ENCODE measurements at places on chromosomes 5 and 9.

DNA sequence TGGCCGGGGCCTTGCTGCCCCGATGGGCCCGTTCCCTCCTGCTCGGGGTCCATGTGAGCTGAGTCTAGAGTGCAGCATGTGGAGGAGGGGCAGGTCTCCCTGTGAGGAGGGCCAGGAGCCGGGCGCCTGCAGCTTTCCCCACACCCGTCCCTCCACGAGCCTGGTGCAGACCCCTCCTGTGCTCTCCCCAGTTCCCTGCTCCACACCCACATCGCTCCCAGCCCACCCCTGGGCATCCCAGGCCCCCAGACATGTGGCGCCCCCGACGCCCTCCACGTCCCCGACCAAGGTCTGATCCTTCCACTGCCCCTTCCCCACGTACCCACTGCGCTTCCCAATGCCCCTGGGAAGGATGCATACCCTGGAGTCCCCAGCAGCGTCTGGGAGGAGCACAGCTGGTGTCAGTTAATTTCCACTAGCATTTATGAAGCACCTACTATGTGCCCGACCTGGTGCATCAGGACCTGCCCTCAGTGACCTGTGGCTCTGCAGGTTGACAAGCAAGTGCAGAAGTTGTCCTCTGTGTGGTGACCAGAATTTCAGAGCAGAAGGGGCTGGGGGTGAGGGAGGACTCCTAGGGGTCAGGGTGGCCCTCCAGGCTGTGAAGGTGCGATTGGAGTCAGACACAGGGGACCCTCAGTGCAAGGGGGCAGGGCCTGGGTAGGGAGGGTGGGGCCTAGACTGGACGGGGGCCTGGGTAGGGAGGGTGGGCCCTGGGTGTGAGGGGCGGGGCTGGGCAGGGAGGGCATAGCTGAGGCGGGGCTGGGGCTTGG is 10.8 kb upstream of the SLC6A18 start:
- DNase-seq: no peak

DNA sequence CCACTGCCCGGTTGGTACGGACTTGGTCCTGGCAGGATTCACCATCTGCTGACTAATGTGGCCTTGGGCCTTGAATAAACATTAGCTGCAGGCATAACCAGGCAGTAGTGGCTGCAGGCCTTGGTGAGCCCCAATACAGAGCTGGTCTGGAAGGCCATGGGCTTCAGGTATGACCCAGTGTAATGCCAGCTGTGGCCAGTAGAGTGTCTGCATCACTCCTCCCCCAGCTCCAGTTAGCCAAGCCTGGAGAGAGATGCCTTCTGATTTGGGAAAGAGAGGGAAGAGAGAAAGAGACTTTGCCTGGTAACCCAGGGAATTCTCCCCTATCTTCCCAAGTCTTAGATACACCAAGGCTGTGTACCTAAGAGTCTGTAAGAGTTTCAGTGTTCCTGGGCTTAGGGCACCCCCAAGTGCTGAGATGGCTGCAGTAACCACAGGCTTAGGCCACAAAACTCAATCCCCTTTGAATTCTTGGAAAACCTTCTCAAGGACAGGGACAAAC is 5.6 kb upstream of the C5 start:
- no peak for DNase-seq

GRCh38 chr9:114146735-114147134 is 8.6 kb upstream of the COL27A1 start:
- no peak for DNase-seq

- DNase-seq: no peak
Observed at GRCh38 chr5:39190311-39191102, 28.9 kb downstream of the FYB1 start.

DNA sequence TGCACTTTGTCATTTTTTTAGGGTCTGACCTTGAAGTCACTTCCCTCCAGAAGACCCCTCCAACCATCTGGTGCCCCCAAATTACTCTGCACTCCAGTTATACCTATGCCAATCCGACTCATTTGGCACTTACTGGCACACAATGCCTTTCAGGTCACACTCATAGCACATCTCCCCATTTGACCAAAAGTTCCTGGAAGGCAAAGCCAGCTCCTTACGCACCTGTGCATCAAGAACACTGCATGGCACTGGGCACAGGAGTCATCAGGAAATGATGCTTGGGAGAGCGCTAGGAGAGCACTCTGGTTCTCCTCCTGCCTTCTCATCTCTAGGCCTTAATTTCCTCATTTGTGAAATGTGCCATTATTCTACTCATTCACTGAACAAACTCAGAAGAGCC is 2.9 kb downstream of the TNIP1 start:
- no peak for DNase-seq

DNA sequence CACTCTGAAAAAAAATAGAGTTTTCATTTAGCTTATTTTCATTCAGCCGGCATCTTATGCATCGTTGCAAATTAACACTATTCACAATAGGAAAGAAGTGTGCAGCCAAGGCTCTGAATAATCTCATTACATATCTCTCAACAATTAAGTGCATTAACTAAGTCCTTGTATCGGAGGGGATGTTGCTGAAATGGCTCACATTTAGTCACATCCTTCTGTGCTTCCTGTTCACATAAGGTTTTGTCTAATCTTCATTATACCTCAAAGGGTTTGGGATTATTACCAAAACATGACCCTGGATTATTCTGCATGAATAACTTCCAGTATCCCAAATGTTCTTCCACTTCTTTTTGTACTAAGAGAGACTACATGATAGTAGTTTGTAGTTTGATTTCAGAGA is 278.0 kb upstream of the GRIA1 start:
- no peak for DNase-seq

DNA sequence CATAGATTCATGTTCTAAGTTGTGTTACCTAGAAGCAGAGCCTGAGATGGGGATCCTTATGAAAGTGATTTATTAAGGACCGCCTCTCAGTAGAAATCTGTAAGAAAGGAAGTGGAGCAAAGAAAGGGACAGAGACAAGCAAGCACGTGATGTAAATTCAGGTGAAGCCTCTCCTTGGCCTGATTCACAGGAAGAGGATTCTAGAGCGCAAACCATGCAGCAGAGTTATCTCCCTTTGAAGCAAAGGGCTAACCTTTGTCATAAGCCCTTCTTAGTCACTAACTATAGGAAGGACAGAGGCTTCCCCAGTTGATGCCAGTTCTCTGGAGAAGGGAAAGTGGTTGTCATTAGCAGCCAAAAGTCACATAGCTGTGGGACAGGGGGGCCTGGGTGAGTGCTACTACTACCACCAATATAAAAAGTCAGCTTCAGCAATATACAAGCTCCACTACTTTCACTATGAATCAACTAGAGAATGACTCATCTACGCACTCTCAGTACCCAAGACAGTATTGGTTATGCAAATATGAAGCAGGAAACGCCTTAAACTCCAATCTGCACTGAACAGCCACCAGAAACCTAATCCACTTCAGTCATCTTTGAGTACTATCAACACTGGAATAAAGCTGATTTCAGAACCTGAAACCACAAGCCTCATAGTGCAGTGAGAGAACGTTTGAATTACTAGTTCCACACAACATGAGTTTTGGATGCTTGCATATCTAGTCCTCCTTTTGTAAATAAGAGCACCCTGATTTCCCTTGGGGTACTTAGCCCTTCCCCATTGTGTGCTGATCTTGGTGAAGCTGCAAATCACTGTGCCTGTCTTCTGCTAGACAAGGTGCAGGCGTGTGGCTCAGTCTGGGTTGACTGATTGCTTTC is 162.7 kb downstream of the ZNF608 start:
- peak; percentile 67 for DNase-seq

- no peak for DNase-seq
Observed at GRCh38 chr5:136155078-136155477, 22.4 kb downstream of the SMAD5 start.

- DNase-seq: no peak
Observed at GRCh38 chr9:16033921-16034691, 481.3 kb downstream of the CCDC171 start.

- no peak for DNase-seq
Observed at GRCh38 chr9:119675951-119676350, 306.7 kb upstream of the BRINP1 start.

DNA sequence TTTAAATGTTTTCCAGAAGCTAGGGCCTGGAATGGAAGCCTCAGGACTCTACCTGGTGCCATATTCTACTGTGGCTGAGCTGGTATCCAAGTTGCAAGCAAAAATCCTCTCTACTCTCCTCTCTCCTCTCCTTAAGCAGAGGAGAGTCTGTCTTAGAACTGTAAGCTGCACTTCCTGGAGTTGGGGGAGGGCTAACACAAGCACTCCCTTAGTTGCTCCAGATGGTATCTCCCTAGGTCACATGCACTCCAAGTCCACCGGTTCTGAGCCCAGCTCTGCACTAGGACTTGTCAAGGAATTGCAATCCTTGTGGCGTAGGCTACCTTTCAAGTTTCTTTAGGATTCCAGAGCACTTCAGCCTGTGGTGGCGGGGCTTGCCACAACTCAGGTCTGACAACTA is 513.9 kb upstream of the RGMB start:
- DNase-seq: no peak

DNA sequence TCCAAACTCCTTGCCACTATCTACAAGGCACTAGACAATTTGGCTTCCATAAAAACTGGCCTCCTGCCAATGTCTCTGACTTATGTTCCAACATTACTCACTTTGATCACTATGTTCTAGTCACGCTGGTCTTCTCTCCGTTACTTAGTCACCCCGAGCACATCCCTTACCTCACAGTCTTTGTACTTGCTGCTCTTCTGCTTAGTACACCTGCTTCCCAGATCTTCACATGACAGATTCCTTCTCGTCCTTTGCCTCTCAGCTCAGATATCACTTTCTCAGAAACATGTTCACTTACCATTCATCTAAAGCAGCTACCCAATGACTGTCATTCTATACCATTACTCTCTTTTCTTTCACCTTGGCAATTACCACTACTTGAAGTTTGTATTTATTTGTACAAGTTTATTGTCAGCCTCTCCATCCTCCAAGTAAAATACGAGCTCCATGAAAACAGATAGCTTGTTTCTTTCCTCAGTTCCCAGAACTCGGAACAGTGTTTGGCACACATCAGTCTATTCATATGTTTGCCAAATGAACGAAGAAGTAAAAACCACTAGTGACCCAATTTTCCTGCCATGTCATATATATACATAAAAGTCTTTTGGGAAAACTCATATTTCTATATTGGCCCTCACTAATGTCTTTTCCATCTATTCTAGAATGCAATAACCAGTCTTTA is 5.9 kb upstream of the SLC22A5 start:
- no peak for DNase-seq

- DNase-seq: no peak
Observed at GRCh38 chr5:1011741-1012312, 3.2 kb downstream of the NKD2 start.

- no peak for DNase-seq
Observed at GRCh38 chr9:84154320-84154719, 173.7 kb downstream of the RMI1 start.

GRCh38 chr5:140631036-140631417 is 1.9 kb downstream of the CD14 start:
- DNase-seq: no peak

DNA sequence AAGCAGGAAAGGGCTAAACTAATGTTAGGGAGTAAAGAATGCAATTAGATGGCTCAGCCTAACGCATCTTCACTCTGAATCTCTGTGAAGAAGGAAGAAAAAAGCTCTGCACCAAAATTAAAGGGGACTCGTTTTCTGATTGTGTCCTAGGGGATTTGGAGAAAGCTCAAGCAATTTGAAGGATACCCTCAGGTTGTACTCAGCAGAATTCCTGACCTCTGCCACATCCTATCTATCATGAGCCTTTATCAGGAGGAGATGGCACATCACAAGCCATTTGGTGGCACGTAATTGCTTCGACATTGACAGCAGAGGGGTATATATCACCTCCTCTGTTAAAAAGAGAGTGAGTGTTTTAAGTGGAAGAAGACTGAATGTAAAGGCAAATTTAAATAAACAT is 32.2 kb upstream of the EBF1 start:
- no peak for DNase-seq

DNA sequence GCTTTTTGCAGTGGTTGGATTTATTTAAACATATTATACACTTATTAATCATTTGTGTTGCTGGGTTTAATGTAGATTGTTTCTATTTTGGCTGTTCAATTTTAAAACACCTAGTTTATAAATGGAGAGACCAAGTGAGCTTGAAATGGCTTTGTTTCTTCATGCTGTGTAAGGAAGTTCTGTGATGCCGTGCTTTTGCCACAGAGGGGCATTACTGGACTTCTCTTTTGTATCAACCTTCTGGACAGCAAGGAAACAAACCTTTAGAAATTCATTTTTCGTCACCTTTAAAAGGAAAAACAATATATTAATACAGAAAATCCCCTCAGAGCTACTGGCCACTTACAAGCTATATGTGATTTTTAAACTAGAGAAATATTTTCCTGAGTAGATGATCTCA is 81.9 kb downstream of the DMRTA1 start:
- DNase-seq: no peak

- peak; percentile 17 for DNase-seq
Observed at GRCh38 chr9:6955251-6955921, 197.6 kb downstream of the KDM4C start.

GRCh38 chr5:38724301-38725030 is 121.3 kb upstream of the OSMR start:
- no peak for DNase-seq

DNA sequence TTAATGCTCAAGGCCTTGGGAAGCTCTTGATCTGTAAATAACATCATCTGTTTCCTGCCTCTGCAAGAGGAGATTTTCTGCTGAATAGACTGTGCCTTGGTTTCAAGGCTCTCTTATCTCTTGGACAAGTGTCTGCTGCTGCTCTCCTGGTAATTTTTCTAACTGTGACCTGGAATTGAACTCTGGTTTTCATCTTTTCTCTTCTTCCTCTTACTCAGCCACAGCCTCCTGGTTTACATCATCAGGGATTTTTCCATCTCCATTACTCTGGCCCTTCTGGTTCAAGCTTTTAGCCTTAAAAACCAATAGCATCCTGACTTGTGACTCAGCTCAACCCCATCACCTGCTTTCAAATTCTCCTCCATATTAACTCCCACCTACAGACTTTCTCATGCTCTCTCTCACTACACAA is 49.6 kb upstream of the ITGA1 start:
- DNase-seq: peak; percentile 32

DNA sequence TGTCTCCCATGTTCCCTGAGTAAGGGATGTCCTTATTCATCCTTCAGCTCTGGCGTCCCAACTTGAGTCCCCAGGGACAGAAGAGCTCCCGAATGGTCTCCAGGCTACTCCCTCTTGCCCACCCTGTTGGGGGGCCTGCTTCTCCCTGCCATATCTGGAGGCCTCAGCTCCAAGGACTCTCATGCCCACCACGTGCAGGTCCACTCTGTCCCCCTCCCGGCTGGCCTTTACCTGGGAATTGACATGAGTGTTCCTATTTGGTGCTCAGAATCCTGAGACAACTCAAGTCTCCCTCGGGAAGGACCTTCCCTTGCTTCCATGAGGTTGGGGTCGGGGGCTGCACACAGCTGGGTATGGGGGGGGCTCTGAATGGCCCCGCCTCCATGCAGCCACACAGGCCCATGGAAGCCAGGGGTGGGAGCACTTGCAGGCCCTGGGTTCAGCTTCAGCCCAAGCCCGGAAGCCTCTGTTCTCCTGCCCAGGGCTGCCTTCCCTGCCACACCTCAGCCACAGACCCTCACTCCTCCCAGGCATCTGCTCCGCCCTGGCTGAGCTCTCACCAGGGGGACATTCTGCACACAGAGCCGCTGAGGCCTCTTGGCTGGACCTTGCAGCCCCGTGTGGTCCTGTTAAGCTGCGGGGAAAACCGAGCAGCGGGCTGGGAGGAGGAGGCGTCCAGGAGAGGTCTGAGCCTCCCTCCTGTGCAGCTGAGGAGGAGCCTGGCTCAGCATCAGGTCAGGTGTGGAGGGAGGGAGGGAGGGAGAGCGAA is 121.9 kb downstream of the PHF2 start:
- no peak for DNase-seq

- DNase-seq: no peak
Observed at GRCh38 chr5:150529555-150529954, 21.6 kb downstream of the NDST1 start.

Measured in large intestine (tissue), 12 donors.